Stimulated activated CD4-positive, alpha-beta T cell treated with anti-CD3 and anti-CD28 coated beads, Interleukin-1b, Interleukin-23, amount 100 ng/mL, for 1 hour (primary cell): ENCODE measurements at places on chromosomes 4 and X.

DNA sequence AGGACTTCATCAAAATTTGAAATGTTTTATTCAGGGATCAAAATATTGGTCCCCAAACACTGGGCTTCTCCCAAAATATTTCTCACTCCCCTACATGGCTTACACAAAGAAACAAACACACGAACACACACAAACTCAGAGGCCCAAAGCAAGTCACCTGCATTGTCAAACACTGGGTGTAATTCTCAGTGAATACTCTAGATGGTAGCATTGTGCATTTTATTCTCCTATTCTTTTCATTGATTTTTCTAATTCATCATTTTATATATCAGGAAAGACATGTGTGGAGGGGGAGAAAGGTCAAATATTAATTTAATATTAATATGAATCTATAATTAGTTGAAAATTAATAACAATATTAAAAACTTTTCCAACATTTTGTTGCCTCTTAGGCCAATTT, 72.3 kb upstream of the TNMD start:
- no peak for DNase-seq

GRCh38 chr4:108219998-108220397, 51.3 kb upstream of the LEF1 start:
- no peak for DNase-seq

DNA sequence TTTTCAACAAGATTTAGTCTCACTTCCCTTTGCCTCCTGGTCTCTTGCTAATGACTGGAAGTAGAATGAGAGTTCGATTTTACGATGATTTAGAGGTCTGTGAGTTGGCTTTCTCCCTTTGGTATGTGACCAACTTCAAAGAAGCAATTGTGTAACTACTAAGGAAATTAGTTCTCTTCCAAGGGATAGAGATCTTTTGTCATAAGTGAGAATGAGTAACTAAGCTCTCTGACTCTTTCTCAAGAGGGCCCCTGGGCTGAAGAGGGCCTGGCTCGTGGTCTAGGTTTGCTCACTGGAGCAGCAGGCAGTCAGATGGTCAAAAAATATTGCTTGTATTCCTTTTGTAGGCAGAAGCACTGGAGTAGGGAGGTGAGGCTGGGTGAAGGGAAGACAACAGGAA, 176.3 kb downstream of the ENOX2 start:
- no peak for DNase-seq

GRCh38 chr4:40952217-40952616, 202.5 kb downstream of the NSUN7 start:
- DNase-seq, result no peak

DNA sequence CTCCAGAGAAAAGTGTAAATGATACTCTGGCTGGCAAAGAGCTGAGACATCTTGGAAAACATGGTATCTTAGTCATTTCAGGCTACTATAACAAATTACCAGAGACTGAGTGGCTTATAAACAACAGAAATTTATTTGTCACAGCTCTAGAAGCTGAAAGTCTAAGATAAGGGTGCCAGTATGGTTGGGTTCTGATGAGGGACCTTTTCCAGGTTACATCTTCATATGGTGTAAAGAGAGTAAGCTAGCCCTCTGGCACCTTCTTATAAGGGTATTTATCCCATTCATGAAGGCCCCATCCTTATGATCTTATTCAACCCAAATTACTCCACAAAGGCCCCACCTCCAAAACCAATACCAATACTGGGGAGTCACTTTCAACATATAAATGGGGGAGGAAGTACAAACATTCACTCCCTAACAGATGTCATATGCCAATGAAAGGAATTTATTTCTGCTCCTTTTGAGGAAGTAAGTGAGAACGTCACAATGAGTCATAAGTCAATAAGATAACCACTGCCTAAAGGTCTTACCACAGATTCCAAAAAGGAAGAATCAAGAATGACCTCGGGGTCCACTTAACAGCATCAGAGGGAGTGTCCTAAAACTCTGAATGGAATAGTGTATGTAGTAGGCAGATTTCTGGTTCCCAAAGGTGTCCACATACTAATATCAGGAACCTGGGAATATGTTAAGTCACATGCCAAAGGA, 246.6 kb downstream of the OPHN1 start:
- no peak for DNase-seq

DNA sequence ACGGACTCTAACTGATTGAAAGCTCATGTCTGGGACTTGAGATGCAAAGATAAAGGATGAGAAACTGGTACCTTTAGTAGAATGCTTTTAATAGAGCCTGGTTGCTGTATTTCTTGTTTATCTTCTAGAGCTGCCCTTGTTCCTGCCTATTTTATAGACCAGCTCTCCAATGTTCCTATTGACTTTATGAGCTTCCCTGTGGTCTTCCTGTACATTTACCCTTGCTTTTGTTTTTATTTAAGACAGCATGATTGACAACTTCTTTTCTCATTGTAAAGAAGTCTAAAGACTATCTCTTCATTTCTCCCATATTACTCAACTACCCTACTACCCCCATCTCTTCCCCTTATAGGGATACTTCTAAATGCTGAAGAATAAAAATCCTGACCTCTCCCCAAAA, 174.7 kb downstream of the UGT8 start:
- no peak for DNase-seq

- DNase-seq, result no peak
These were observed 62.2 kb upstream of the FAM241A start for GRCh38 chr4:112082954-112083586.

GRCh38 chrX:34657726-34658070, 613 bp upstream of the TMEM47 start:
- no peak for DNase-seq

- no peak for DNase-seq
These were observed 148.8 kb downstream of the CPEB2 start for GRCh38 chr4:15151033-15151432.

DNA sequence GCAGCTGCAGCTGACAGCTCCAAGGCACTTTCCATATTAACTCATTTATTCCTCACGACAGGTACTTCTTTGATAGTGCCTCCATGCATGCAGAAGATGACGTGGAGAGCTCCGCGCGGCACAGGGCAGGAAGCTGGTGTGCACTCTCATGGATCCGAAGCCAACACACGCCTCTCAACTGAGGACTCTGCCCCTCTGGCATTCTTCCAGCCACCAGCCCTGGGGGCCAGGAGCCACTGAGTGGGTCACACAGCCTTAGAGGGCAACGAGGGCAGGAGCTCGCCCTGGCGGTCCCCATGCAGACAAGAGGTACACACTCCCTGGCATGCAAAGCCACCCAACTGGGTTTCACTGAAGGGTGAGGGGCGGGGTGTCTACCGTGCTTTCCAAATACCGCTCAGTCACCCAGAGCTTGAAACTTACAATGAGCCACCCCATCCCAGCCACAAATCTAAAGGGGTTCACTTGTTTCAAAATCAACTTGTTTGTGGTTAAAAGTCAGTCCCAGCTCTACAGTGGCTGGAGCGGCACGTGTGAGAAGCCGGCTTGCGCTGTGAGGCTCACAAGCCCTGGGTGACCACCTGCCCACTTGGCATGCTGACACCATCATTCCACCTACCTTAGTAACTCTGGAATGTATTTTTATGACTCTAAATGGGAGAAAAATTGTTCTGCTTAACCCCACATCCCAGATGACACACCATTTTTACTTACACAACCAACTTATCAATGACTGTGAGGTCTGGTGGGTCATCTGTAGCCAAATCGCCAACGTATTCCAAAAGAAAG, 16.2 kb downstream of the NOP14 start:
- DNase-seq, result no peak

- no peak for DNase-seq
These were observed 61.7 kb downstream of the SLIT2 start for GRCh38 chr4:20313237-20314030.

DNA sequence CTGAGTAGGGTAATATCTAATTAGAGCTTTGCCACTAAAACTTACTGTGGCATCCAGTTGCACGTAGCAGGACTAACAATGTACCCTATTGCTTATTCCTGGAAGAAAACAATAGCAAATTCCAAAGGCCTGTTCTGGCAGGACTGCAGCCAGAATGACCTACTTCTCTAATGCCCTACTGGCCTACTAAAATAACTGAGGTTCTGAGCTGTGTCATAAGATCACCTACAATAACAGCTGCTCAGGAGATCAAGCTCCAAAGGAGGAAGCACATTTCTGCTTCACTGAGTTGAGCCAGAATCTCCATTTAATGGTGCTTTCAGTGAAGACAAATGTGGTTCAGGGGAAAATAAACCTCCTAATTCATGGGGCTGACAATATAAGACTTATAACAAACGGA, 42.2 kb upstream of the CXCL8 start:
- DNase-seq, result no peak

DNA sequence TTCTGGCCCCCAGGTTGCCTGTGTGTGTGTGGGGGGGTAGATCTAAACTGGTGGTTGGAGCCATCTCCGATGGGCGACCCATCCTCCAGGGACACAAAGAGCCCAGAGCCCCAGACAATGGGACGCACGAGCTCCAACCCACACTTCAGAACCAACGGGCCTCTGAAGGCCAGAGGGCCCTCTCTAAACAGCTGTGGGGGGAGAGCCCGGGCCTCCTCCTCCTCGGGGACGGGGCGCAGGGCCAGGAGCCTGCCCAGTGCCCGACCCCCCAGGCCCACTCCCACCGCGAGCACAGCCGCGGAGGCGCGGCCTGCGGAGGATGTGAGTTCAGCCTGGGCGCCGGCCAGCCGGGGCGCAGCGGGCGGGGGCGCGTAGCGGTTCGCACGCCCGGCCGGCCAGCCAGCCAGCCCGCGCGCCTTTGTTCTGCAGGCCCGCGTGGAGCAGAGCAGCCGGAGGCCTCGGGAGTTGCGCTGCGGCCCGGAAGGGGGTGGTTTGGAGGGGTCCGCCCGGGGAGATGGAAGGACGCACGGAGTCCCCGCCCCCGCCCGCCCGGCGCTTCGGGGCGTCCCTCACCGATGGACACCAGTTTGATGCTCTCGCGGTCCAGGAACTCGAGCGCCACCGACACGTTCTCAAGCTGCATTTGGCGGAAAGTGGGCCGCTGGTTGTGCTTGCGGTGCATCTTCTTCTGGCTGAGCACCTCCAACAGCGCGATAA, 4.0 kb downstream of the FLNA start:
- no peak for DNase-seq

DNA sequence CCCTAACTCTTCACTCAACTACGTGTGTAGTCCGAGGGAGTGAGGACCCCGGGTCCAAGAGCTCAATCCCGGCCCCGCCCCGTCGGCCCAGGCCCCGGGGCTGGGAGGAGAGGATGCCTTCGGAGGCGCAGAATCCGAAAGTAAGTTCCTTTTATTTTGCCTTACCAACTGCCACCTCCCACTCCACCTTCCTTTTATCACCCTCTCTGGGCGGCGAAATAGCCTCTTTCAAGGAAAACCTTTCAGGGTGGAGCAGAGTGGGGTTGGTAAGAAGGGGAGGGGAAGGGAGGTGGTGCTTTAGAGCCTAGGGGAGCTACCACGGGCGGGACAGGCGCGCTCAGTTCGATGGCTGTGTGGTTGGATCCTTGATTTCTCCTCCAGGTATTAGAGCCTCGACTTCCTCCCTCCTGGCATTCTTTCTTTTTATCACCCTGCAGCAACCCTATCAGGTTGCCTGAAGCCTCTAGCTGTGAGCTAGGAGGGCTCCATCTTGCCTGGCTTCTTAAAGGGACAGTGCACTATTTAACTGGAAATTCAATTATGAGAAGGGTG, 191.2 kb downstream of the RRAGB start:
- no peak for DNase-seq

GRCh38 chr4:90317785-90318184, 190.6 kb downstream of the CCSER1 start:
- no peak for DNase-seq

DNA sequence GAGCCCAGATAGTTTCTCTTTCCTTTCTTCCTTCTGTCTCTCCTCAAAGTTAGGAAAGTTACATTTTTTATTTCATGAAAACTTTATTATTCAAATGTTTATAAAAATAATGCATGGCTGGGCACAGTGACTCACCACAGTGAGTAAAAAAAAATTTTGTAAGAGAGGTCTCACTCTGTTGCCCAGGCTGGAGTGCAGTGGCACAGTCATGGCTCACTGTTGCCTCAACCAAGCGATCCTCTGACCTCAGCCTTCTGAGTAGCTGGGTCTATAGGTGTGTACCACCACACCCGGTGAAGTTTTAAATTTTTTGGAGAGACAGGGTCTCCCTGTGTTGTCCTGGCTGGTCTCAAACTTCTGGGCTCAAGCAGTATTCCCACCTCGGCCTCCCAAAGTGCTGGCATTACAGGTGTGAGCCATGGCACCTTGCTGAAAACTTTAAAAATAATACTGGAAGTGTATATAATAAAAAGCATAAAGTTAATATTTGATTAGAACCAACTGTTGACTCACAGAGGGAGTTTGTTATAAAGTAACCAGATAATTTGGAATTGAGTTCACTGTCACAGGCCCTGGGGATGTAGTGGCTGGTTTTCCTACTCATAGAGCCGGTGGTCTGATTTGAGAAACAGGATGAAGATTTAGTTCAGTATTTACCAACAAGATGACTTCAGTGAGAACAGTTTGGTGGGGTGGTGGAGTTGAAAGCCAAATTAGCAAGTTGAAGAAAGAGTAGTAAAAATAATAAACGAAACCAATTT, 18.0 kb downstream of the CMC4 start:
- no peak for DNase-seq

GRCh38 chr4:80471756-80472155, 136.2 kb downstream of the CFAP299 start:
- no peak for DNase-seq

- DNase-seq, result no peak
These were observed 18.4 kb downstream of the CENPU start for GRCh38 chr4:184715526-184715925.

GRCh38 chrX:106249706-106250379, 81.7 kb downstream of the PWWP3B start:
- DNase-seq, result no peak

DNA sequence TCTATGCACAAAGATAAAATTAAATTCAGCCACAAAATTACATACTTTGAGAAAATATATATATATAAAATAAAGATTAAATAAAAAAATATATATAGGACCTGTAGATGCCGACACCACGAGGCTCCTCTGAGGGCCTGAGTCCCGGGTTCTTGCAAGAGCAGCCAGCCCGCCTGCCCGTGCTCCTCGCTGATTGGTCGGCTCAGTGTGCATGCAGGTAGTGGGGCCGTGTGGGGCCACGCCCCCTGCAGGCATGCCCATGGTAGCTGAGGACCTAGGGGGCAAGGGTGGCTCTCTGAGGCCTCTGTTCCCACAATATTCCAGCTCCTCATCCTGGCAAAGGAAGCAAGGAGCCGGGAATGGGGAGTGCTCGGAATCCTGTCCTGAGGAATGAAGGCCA, 80.5 kb upstream of the AMELX start:
- no peak for DNase-seq

GRCh38 chr4:139416073-139416673, 37.7 kb upstream of the RAB33B start:
- DNase-seq, result no peak

DNA sequence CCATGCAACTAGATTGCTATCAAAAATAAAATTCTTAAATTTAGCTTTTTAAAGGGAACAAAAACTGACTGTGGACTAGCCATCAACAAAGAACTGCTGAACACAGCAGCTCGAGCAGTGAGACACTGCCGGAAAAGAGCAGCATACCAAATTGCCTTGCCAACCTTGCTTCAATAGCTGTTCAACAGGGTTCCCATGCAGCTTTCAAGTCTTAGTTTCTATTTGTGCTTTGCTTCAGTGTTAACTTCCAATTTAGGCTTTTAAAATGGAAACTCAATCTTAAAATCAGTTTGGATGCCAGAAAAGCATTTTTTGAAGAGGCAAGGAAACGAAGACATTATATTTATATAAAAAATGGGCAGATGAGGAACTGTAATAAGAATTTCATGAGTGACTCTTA, 463.4 kb upstream of the MAGEB18 start:
- no peak for DNase-seq
